CD8-positive, alpha-beta memory T cell (primary cell): ENCODE measurements at places on chromosomes 11 and 22. TPM values are rescaled to one million over a fixed set of nuclear protein-coding genes. Genes with fewer than 3 reads are reported as not detected.

The CHRM1 gene
- not detected for polyA plus RNA-seq

The ATG2A gene
- 7.6 TPM for polyA plus RNA-seq

The ANO9 gene
- polyA plus RNA-seq = 12.2 TPM

The CENATAC gene
- 10.1 TPM for polyA plus RNA-seq

The NXPE4 gene
- not detected for polyA plus RNA-seq

The MS4A6E gene
- polyA plus RNA-seq = not detected

The RIC3 gene
- 1.5 TPM for polyA plus RNA-seq

The SLC29A2 gene
- polyA plus RNA-seq = 1.9 TPM

The NELL1 gene
- polyA plus RNA-seq = not detected

The CNTF gene
- polyA plus RNA-seq = not detected

The GVQW3 gene
- polyA plus RNA-seq = 1.0 TPM

The TMEM191B gene
- polyA plus RNA-seq = 1.9 TPM

The GAL3ST1 gene
- 0.13 TPM for polyA plus RNA-seq

The IGSF9B gene
- polyA plus RNA-seq = 1.4 TPM

The SLC22A9 gene
- not detected for polyA plus RNA-seq

The WNT7B gene
- not detected for polyA plus RNA-seq

The DDT gene
- polyA plus RNA-seq = 109 TPM

The GRIA4 gene
- not detected for polyA plus RNA-seq

The PNPLA5 gene
- polyA plus RNA-seq = not detected

The FAM76B gene
- 14.7 TPM for polyA plus RNA-seq

The DGCR6 gene
- polyA plus RNA-seq = 1.4 TPM

The BSCL2 gene
- 48.8 TPM for polyA plus RNA-seq

The NNMT gene
- not detected for polyA plus RNA-seq

The PTPRJ gene
- 16.0 TPM for polyA plus RNA-seq

The FAR1 gene
- 11.1 TPM for polyA plus RNA-seq

The IL17REL gene
- polyA plus RNA-seq = not detected

The PARVA gene
- 0.59 TPM for polyA plus RNA-seq

The TRIM49 gene
- polyA plus RNA-seq = not detected

The MB gene
- polyA plus RNA-seq = not detected

The MAPK8IP2 gene
- not detected for polyA plus RNA-seq

The C11orf91 gene
- not detected for polyA plus RNA-seq

The RAB38 gene
- polyA plus RNA-seq = 2.1 TPM

The CTSC gene
- polyA plus RNA-seq = 261 TPM

The MTNR1B gene
- not detected for polyA plus RNA-seq

The OR4A5 gene
- not detected for polyA plus RNA-seq

The OR10G8 gene
- polyA plus RNA-seq = not detected

The INSC gene
- polyA plus RNA-seq = not detected

The ZNF408 gene
- 9.6 TPM for polyA plus RNA-seq

The OR52I1 gene
- not detected for polyA plus RNA-seq

The FDXACB1 gene
- polyA plus RNA-seq = 6.4 TPM

The NEFH gene
- polyA plus RNA-seq = 1.6 TPM

The KRTAP5-7 gene
- not detected for polyA plus RNA-seq

The WBP2NL gene
- polyA plus RNA-seq = 0.70 TPM

The HORMAD2 gene
- not detected for polyA plus RNA-seq

The SLC22A12 gene
- not detected for polyA plus RNA-seq

The KLHL35 gene
- 0.37 TPM for polyA plus RNA-seq

The OR10G4 gene
- polyA plus RNA-seq = not detected

The LRRN4CL gene
- polyA plus RNA-seq = not detected
